Activated CD8-positive, alpha-beta memory T cell treated with anti-CD3 and anti-CD28 coated beads, Interleukin-2, amount 50 U/mL, for 48 hours (primary cell): ENCODE measurements at places on chromosomes 3 and 15.

DNA sequence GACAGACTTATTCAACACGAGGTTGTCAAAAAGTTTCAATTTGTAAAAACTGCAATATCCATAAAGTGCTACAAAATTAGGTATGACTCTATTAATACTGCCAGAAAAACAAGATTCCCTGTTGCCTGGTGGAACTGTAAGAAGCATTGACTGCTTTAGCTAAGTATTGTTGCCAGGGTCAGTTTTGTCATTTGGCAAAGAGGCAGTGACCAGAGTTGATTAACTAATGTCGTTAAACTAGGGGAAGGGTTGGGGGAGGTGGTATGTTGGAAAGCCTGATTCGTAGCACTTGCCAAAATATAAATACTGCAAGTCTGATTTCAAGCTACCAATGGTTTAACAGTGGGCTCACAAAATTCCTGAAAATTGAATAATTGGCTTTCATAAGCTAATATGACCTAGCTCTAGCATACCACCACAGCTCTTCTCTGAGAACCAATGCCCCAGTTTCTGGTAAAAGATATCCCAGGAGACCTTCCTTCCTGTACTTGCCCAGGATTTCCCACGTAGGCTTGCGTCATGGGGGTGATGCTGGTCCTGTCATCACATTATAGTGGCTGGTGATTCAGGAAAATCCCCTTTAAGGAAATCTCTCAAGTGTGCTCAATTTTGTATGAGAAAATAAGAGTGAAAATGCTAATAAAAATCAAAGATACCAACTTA is 266.4 kb upstream of the TBC1D5 start:
- DNase-seq: no peak

- DNase-seq: no peak
Measured at GRCh38 chr3:187167777-187168176, 28.5 kb upstream of the RPL39L start.

DNA sequence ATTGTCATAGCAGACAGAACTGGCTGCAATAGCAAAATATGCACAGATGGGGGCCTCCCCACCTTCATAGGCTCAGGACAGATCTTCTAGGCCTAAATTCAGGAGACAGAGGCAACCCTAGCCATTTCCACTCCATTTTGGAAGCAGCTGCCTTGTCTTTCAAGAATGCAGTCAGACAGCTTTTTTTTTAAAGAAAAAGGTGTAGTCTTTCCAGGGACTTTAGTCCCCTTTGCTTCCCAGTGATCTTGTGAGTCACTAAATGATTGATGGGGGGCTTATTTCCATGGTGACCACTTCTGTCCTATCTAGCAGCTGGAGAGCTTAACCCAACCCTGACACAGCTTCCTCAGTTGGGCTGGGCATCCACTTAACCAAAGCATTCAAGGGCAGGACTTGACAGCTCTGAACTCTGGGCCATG is 165.9 kb downstream of the TPRG1 start:
- DNase-seq: no peak

GRCh38 chr3:111069974-111070771 is 1.4 kb upstream of the NECTIN3 start:
- no peak for DNase-seq

DNA sequence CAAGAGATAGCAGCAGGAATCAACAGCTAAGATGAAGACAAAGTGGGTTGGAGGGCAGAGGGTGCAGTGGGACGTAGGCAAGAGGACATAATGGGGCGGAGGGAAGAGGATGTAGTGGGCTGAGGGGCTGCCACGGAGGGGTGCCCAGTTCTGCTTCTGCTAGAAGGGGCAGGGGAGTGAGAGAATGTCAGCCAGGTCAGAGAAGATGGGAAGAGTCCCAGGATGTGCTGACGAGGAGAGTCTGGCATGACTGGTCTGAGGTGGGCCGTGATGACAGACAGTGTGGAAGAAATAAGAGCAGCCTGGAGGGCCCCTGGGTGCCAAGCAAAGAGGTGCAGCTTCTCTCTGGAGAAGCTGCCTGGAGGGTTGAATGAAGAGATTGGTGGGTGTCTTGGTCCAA is 4.0 kb downstream of the SPSB4 start:
- DNase-seq: no peak

GRCh38 chr15:25392806-25393205 is 46.0 kb downstream of the UBE3A start:
- DNase-seq: no peak

- peak; percentile 46 for DNase-seq
Measured at GRCh38 chr15:31476236-31476810, 149.7 kb downstream of the KLF13 start.

DNA sequence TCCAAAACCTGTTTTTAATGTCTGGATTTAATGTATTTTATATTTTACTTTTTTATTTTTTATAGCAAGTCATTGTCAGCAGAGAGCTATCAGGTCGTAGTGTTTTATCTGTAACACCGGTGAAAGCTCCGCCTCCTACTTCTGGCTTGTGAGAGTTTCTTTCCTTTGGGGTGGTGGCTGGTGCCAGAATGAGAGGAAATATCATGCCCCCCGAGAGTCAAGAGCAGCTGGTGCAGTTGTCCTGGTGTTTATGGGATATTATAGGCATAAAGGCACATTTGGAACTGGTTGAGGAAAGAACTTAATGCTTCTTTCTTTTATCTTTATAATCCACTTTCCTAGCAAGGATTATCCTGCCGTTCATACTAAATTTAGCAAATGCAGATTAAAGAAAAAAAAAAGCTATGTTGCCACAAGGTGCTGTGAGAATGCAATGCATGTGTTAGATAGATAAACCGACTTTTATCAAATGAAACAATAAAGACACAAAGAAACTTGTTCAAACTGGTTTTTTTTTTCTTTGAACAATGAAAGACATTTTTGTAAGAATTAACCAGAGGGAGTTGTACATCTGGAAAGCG is 260.1 kb upstream of the PLSCR5 start:
- DNase-seq: no peak

- no peak for DNase-seq
Measured at GRCh38 chr15:51396921-51397320, 55.5 kb downstream of the GLDN start.

DNA sequence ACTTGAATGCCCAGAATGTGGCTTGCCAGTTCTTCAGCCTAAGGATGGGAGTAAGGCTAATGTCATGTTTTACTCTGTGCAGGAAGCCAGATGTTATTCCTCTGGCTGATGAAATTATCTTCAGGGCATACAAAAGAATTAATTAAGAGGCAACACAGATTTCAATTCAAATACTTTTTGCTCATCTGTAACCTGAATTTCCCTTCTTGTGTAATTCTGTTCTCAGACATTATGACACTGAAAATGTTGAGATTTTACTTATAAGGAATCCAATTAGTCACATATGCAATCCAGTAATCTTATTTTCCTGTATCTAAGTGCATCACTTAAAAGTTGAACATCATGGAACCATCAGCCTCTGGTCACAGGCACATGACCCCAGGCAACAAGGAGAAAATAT is 136.5 kb downstream of the CPNE4 start:
- no peak for DNase-seq

DNA sequence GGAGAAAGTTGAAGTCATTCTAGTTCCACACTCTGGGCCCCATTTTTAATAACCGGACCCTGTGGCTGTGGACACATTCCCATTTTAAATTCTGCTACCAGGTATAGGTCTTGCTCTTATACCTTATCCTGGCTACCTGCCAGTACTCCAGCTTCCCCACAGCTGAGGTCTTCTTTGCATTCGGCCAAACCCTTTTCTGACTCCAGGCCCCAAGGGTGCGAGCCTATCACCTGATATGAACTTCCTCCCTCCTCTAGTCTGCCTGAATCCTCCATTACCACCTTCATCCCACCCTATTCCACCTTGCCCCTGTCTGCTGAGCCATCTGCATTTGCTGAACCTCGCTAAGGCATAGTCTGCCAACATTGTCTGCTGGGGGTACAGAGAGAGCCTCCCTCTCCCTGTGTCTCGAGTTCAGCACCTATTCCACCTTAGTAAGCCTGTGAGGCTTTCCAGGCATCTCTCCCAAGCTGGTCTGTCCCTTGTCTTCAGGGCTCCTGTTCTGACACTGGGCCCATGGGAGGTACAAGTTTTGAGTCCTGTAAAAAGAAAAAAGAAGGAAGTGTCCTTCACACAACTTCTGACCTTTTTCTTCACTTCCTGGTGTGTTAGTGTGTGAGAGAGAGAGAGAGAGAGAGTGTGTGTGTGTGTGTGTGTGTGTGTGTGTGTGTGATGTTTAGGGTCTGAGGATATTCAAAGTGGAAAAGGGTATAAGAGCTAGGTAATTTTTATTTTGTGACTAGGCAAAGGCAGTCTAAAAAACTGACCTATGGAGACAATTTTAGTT is 27.0 kb downstream of the PDE8A start:
- no peak for DNase-seq

DNA sequence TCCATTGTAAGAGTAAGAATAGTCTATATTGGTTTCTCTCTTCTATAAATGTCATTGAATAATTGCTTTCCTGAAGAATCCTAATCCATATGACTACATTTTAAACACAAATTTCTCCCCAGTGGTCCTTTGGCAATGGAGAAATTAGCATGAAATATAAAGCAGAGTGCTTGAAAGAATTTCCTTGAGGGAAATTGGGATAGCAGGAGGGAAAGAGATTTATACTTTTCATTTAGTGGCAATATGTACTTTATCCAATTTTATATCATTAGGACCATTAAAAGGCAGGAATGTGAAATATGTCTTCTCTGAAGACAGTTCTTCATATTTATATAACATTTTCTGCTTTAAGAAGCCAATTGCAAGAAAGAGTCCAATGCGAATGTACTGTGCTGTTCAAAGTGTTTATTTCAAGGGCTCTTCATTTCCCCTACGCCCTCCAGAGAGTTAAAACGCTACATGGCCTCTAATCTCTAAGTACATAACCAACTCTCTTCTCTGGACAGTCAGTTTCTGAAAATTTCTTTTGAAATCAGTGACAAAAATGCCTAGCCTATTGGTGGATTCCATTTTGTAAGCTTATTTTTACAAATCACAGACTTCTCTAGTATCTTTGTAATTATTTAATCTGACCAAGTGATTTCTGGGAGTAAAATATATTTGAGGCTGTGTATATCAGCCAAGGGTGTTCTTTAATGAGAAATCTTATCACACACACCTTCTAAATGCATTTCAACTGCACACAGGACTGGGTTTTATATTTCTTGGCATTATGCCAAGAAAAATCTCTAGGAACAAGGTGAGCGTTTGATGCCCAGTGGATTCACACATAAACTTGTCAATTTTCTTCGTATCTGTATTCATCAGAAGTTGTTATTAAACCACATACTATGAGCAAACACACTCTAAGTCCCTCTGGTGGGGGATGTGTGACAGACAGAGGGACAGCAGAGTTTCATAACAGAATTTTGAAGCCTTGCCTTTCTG is 51.2 kb downstream of the KCNAB1 start:
- DNase-seq: no peak

DNA sequence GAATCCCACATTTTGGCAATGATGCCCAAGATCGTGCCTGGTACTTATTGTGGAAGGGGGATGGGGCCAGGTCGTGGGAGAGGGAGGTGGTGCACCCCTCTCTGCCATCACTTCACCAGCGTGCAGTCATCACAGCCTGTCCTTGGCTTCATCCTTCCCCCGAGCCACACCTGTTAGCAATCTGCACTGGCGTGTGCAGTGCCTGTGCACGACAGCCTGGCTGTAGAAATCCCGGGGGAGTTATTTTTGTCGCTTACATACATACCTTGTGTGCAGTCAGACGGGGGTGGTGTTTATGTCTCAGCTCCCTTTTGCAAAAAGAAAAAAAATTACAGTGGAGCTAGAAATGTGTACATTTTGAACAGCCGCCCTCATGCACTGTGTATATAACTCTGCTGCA is 216.0 kb downstream of the TLE3 start:
- no peak for DNase-seq

GRCh38 chr3:73804204-73804603 is 179.5 kb upstream of the PDZRN3 start:
- DNase-seq: no peak

- DNase-seq: no peak
Measured at GRCh38 chr3:119831941-119832371, 50.1 kb downstream of the NR1I2 start.

GRCh38 chr15:98241032-98241554 is 280.6 kb downstream of the ARRDC4 start:
- no peak for DNase-seq

- DNase-seq: no peak
Measured at GRCh38 chr3:79361748-79362378, 405.9 kb downstream of the ROBO1 start.

GRCh38 chr15:47484059-47484458 is 233.2 kb upstream of the SEMA6D start:
- DNase-seq: no peak

DNA sequence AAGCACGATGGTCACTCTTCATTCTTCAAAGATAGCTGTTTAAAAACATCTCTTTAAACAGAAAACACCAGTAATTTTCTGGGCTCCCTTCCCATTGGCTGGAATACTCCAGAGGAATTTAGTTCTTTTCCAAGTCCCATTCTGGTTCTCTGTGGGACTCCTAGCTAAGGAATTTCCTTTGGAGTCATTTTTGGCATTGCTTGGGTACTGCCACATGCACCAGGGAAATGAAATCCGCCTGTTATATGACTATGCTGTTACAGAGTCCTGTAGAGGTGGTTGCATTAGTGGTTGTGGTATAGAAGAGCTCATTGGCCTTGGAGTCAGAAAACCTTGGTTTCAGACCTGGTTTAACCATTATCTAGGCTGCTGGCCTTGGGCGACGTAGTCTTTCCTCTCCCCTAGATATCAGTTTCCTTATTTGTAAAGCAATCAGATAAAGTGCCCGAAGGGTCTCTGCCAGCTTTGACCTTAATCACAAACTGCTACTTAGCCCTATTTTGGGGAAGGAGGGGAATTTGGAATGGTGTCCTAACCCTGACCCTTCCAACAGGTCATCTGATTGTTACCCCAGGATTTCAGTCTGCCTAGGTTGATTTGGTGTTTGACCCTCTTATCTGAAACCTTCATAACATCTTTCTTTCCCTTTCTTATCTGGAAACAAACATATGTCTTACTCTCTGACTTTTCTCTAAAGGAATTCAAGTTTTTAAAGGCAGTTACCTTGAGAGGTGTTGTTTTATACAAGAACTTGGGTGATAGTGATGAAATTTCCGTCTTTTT is 13.4 kb downstream of the RTP1 start:
- DNase-seq: no peak

DNA sequence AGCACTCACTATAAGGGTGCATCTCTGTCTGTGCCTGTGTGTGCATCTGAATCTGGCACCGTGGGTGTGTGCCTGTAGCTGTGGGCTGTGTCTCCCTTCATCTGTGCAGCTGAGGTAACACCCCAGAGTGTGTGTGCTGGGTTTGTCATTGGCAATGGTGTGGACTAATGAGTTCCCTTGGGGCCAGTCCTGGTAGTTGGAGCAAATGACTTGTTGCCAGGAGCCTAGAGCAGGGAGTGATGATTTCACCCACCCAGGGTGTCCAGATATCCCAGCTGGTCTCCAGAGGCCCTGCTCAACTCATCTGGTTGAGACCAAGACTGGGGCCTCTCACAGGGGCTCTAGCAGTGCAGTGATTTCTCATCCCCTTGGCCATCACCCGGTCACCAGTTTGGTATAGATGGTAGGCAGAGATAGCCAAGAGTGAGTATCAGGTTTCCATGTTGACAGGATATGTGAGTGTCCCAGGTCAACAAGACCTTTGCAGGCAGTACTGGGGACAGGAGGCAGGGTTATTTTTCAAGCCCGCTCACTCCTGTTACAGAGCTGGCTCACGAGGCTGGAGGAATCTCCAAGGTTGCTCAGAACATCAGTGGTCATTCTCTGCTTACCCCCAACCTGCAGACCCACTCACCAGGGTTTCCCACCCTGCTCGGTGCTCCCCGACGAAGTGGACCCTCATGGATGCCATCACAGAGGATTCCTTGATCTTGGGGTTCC is 4.1 kb upstream of the HDAC11 start:
- DNase-seq: no peak
